Activated naive CD8-positive, alpha-beta T cell treated with anti-CD3 and anti-CD28 coated beads, Interleukin-2, amount 50 U/mL, for 16 hours (primary cell): ENCODE measurements at places on chromosomes 3 and 15.

DNA sequence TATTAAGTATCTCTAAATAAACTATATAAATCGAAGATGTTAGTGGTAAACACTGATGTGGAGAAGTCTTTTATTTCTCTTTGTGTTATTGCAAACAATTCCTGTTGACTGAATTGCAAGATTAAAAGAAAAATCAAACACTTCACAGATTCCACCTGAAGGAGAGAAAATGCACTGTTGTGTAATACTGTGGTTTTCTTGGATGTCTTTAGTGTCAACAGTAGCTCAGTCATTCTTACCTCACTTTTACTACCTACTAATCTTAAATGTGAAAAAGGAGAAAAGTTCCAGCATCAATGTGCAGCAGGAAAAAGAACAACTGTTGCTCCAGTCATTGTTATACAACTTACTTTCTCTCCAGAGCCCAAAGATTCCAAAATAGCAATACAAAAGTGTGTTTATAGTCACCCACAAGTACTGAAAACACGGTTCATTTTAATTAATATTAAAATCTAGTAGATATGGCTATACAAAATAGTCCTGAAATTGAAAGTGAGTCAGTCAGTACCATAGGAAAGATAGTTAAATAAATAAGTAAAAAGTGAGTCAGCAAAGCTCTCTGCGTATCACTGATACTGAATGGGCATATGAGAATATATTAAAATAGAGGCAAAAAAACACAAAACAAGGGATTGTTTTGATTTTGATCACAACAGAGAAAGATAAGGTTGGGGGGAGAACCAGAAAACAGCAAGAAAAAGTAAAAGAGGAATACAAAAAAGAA lies 90.5 kb upstream of the CSPG5 start:
- DNase-seq, result no peak

- DNase-seq, result no peak
Measured at GRCh38 chr3:61454801-61455200, 106.6 kb upstream of the PTPRG start.

DNA sequence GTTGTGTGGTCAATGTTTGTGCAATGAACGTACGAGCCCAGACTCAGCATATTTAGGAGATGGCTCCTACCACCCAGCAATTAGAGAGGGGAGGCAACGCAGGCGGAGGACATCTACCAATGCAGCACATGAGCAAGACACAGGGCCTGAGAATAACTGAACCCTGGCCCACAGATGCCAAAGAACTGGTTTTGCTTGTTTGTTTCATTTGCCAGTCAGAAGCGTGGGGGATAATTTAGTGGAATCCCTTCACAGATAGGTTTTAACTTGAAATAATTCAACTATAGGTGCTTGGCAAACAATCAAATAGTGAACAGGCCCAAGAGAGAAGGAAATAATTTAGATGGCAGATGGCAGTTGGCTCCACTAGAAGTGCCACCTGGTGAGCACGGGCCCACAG lies 54.8 kb downstream of the LIPC start:
- no peak for DNase-seq

- DNase-seq, result no peak
Measured at GRCh38 chr3:108416111-108416869, 94.1 kb downstream of the MYH15 start.

GRCh38 chr15:78840661-78841375 lies 29.6 kb upstream of the ADAMTS7 start:
- DNase-seq, result no peak

DNA sequence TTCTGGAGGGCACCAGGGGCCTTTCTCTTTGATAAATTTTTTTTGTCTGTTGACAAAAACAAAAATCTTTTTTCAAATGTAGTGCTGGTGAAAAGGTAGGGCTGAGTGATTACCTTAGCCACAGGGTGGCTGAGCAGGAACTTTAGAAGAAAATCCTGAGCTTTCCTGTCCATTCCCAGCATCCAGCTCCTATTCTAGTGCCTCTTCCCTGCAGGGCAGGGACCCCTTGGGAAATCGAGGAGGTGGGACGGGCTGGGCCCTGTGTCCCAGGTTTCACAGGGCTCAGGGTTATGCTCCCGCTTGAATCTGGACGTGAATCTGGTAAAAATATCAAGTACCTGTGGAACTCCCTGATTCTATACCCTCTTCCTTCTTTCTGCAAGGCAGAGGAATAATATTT lies 31.7 kb downstream of the EDEM1 start:
- no peak for DNase-seq

DNA sequence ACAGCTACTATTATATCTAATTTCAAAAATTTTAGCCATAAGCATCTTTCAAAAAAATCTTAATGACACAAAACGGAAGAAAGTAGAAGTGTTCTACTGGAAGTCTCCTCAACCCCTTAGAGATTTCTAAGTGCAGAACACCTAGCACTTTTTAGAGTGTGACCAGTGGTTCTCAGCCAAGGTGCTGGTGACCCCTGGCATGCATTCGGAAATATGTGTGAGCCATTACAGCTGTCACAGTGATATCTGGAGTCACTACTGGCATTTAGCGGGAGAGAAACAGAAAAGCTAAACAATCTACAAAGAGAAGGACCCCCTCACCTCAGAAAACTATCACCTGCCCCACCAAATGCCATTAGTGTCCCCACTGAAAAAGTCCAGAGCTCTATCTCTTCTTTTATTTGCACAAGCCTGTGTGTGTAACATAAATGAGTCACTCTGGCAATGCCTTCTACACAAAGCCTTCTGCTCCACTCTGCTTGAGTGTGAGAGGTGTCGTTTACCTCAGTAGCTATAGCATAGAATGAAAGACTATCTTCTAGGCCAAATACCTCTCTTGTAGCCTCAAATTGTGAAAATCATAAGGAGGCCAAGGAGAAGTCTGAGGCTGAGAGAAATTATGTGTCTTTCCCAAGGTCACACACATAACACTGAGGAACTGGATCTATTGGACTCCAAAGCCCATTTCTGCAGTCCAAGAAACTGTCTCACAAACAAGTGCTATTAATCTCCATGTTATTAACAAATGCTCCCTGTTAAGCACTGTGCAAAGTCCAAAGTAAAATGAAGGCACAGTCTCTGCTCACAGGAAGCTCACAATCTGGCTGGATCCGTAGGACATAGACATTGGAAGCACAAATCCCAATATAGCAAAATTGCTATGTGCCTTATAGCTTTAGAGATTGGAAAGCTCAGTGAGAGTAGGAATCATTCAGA lies 28.5 kb upstream of the KCNMB2 start:
- no peak for DNase-seq

DNA sequence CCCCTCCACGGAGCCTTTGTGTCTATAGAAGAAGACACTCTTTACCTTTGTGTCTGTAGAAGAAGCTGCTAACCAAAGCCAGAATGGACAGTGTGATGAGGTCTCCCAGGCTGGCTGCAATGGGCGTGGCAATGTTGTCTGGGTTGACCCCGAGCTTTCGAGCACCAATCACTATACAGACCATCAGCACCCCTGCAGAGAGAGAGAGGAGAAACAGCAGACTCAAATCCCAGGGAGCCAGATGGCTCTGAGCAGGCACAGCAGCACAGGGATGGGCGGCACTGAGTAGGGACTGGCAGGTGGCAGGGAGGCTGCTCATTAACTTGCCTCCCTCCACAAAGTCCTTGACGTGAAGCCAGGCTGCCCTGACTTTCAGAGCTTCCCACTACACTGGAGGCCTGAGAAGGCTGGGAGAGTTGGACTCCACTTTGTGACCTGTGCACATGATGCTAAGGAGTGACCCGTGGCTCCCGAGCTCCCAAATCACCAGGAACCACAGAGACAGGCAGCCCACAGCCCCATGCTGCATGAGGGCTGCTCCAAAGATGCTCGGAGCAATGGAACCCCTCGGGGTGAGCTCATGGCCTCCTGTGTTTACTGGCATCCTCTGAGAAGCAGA lies 53.9 kb downstream of the ROPN1B start:
- no peak for DNase-seq

GRCh38 chr3:129058441-129059200 lies 2.0 kb upstream of the GP9 start:
- DNase-seq, result no peak

DNA sequence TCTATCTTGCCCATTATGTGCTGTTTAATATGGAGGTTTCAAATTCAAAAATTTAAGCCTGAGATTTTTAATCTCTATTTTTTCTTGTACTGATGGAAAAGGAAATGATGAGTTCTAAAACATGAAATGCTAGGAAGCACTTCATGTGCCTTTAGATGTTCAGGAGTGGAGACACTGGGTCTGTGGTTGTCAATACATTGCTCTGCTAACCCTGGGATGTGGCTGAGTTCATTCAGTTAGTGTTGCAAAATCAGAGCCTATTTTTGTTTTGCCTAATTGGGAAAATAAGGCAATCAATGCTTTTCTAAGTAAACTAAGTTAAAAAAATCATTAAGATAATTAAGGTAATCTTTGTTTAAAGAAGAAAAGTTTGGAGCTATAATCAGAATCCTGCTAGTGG lies 83.1 kb downstream of the DIPK2A start:
- DNase-seq, result no peak

DNA sequence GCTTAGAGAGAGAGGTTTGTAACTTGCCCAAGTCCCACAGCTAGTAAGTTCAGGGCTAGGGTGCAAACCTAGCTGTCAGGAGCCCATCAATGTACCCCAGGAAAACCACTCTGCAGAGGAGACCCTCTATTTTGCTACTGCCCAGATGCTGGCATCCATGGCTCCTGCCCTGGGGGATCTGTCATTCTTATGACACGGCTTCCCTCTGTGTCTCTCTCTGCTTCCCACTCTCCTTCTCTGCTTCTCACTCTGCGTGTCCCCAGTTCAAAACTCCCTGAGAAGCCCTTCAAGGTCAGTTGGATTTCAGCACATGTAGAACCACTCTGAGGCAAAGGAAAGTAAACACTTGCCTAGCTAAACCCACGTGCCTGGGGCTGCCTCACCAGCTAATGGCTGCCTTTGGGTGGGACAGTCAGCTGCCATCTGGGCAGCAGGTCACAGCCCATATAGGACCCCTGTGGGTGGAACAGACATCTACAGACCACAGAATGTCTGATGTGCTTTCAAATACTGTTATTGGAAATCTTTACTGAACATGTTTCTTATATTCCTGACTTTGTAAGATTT lies 29.4 kb upstream of the SLCO2A1 start:
- no peak for DNase-seq

GRCh38 chr3:103126115-103126514 lies 691.3 kb downstream of the ZPLD1 start:
- DNase-seq, result no peak
